Pulmonary artery endothelial cell (primary cell): ENCODE measurements at places on chromosomes 1 and 21. TPM values are rescaled to one million over a fixed set of nuclear protein-coding genes. Genes with fewer than 3 reads are reported as not detected.

Gene BSND
- not detected in 2 replicates for total RNA-seq

Gene ANKRD65
- 0.07 and 0.14 TPM in 2 replicates for total RNA-seq

Gene TAL1
- 37.9 and 54.0 TPM in 2 replicates for total RNA-seq

Gene FNBP1L
- 70.2 and 77.7 TPM in 2 replicates for total RNA-seq

Gene KCNH1
- not detected in 2 replicates for total RNA-seq

Gene RNU1-3
- under 0.01 TPM in 2 replicates for total RNA-seq

Gene CYP4Z1
- not detected in 2 replicates for total RNA-seq

Gene FAM163A
- total RNA-seq, result 0.07 TPM in 1 of 2 replicates, not detected in the other

Gene OR4F16
- not detected in 2 replicates for total RNA-seq

Gene CORT
- 0.13 TPM in 1 of 2 replicates, not detected in the other for total RNA-seq

Gene CHODL
- 0.07 TPM in 1 of 2 replicates, not detected in the other for total RNA-seq

Gene LRRIQ3
- 0.20 and 0.35 TPM in 2 replicates for total RNA-seq

Gene FMN2
- not detected in 2 replicates for total RNA-seq

Gene OPTC
- total RNA-seq, result not detected in 2 replicates

Gene SAMSN1
- 0.18 and 4.0 TPM in 2 replicates for total RNA-seq

Gene IL19
- not detected in 2 replicates for total RNA-seq

Gene MRPS21
- total RNA-seq, result 49.0 and 60.9 TPM in 2 replicates

Gene E2F2
- total RNA-seq, result 2.1 and 3.8 TPM in 2 replicates

Gene CRP
- total RNA-seq, result 0.07 TPM in 1 of 2 replicates, not detected in the other

Gene VWA1
- 1.6 and 1.7 TPM in 2 replicates for total RNA-seq

Gene KIF21B
- total RNA-seq, result 2.2 and 2.9 TPM in 2 replicates

Gene LBR
- total RNA-seq, result 73.9 and 123 TPM in 2 replicates

Gene WDR64
- total RNA-seq, result not detected in 2 replicates

Gene EPRS1
- 166 and 189 TPM in 2 replicates for total RNA-seq

Gene TNFAIP8L2
- total RNA-seq, result 0.13 and 0.35 TPM in 2 replicates

Gene TMEM240
- 2.2 and 3.0 TPM in 2 replicates for total RNA-seq

Gene TCP10L
- total RNA-seq, result 0.25 TPM in 1 of 2 replicates, not detected in the other

Gene LYPD8
- total RNA-seq, result not detected in 2 replicates

Gene RNU1-1
- under 0.01 TPM in 2 replicates for total RNA-seq

Gene OR2L8
- not detected in 2 replicates for total RNA-seq

Gene ZMYND12
- 0.28 and 0.40 TPM in 2 replicates for total RNA-seq

Gene UTS2
- not detected in 2 replicates for total RNA-seq

Gene SCP2
- 130 and 137 TPM in 2 replicates for total RNA-seq

Gene RNF207
- total RNA-seq, result 3.4 and 9.7 TPM in 2 replicates

Gene AQP10
- 0.07 and 0.13 TPM in 2 replicates for total RNA-seq

Gene ZC3H12A
- 5.7 and 6.3 TPM in 2 replicates for total RNA-seq

Gene LCE2D
- not detected in 2 replicates for total RNA-seq

Gene EVA1C
- total RNA-seq, result 23.6 and 36.3 TPM in 2 replicates

Gene TSTD1
- total RNA-seq, result 19.1 and 44.2 TPM in 2 replicates

Gene ENTREP3
- 4.9 and 6.5 TPM in 2 replicates for total RNA-seq

Gene CAPZB
- 113 and 132 TPM in 2 replicates for total RNA-seq

Gene ASB17
- total RNA-seq, result not detected in 2 replicates
